GM18507 (cell line): ENCODE measurements at places on chromosomes 6 and 20.

GRCh38 chr20:48295445-48295903 lies 510.2 kb upstream of the SULF2 start:
- DNase-seq = no peak

- DNase-seq = no peak
These were observed 742 bp downstream of the TBCC start for GRCh38 chr6:42745083-42745639.

GRCh38 chr6:57085471-57085870 lies 4.5 kb upstream of the ZNF451 start:
- no peak for DNase-seq

DNA sequence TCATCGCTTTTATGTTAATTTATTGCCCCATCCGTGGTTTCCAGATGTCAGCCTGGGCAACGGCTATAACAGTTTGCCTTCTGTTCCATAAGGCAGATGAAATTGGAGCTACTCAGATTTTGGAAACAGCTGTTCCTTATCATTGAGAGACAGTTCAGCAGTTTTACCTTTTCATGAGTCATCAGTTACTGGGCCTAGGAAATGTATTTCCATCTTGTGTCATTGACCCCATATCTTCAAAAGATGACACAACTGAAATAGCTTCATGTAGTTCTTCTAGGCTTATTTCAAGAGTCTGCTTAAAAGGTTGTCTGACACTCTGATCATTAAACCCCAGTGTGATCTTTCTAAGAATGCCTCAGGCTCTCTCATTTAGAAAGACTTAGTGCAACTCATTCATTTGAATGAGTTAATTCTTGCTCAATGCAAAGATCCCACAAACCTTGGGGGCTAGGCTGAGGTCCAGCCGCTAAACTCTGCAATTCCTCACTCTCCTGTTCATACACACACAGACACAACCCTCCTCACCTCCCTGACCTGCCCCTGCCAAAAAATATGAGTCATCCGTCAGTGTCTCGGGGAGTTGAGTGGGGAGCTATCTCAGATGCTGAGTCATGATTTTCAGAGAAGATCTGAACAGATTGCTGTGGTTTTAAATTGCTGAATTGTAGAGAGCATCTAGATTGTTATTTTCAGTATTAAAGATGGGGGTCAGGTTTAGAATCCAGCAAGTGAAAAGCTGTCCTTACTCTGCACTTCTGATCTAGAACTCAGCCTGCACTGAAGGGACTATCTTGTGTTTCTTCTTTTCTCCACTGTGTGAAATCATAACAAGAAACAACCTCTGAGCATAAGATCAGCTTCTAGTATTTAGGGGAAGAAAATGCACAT lies 61.8 kb downstream of the RPP40 start:
- no peak for DNase-seq

- DNase-seq = no peak
These were observed 1.3 kb downstream of the MYL9 start for GRCh38 chr20:36542516-36543183.

- DNase-seq = no peak
These were observed 6.4 kb downstream of the FAM83D start for GRCh38 chr20:38932457-38933120.

GRCh38 chr20:42005211-42005610 lies 387.0 kb upstream of the CHD6 start:
- DNase-seq = no peak

DNA sequence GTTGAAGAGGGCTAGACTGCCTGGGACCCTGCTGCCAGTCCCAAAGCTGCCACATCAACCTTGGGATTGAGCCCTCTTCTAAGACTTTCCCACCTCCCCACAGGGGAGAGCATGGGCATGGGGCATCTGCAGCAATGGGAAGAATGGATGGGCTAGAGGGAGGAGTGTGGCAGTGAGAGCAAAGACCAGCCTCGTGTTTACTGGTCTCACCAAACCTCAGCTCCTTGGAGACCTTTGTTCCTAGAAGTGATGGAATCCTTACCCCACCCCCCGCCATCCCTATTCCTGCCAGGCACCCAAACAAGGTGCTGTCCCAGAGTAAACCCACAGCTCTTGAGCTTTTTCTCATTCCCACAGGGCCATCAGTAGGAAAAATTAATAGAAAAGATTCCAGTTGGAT lies 20.0 kb upstream of the ARMC12 start:
- DNase-seq = no peak

GRCh38 chr6:26021350-26022131 lies 58.9 kb downstream of the TRIM38 start:
- no peak for DNase-seq

DNA sequence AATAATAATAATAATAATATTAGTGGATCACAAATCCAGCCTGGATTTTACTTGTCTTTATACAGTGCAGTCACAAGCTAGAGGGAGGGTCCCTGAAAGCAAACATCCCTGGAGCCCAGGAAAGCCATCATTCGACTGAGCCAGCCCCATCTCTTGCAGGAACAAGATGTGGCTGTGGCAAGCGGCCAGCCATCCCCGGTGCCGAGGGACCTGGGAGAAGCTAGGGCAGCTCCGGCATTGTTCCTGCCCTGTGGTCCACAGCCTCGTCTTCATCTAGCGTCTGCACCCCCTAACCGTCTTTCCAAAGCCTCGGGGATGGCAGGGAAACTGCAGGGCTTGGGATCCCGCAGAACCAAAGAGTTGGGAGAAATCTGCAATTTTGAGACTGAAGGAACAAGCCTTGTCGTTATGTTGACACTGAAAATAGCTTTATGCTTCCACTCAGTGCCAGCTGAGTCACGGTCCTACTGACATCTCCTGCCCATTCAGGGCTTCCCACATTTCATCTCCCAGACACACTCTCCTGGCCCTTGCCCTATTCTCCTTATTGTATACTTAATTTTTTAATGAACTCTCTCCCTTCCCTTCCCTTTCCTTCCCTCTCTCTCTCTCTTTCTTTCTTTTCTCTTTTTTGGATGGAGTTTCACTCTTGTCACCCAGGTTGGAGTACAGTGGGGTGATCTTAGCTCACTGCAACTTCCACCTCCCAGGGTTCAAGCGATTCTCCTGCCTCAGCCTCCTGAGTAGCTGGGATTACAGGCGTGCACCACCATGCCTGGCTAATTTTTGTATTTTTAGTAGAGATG lies 62.5 kb upstream of the ZNFX1 start:
- no peak for DNase-seq
